ENCODE measurements at places on chromosomes 12 and 14. TPM values are rescaled to one million over a fixed set of nuclear protein-coding genes. Genes with fewer than 3 reads are reported as not detected.

DNA sequence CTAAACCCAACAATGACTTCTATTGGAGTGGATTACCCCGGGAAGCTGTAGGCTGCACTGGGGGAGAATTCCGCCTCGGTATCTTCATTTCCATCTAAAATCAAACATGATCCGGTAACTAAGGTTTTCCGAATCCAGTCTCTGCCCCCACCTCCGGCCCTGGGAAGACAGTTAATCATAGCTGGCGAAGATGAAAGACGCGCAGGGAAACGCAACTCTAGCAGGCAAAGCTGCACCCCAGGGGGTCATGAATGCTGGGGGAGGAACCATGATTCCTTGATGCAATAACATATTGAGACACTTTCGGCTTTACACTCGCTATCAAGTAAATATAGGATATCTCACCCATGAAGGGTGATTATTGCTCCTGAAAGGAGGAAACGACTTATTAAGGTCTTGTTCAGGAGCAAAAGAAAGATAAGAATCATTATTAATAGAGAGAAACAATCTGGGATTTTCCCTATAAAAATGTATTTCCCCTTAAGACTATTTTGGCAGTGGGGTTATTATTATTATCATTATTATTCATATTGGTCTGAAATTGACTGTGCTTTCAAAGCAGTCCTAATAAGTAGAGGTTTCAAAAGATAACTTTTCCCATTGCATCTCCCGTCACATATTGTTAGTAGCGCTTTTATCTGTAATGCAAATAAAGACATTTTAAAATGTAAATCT is 614.9 kb downstream of the VRK1 start:
- no peak for DNase-seq

GRCh38 chr14:89207925-89208328 is 209.1 kb downstream of the FOXN3 start:
- DNase-seq = no peak

SMIM41 gene
- total RNA-seq = not detected

CCND2 gene
- not detected for total RNA-seq

Data from PC-3 (cell line).